ENCODE measurements at places on chromosomes 13 and 19.
A peak's percentile ranks its signal among the peaks of the same experiment; 100 is the strongest.

- H3K27me3 ChIP-seq, result no peaks in the 10 kb centered on the region
- peaks cover 56% of the 10 kb centered on the region for H3K36me3 ChIP-seq
- peaks cover 37% of the 10 kb centered on the region for H3K4me1 ChIP-seq
- DNase-seq, result peak; percentile 65
- peak overlapping the region; percentile 100 for H3K4me3 ChIP-seq
- H3K27ac ChIP-seq, result peak overlapping the region; percentile 98
Measured at GRCh38 chr19:49497047-49497788, 984 bp downstream of the RPS11 start.

GRCh38 chr13:73767747-73768315, 366.4 kb downstream of the KLF12 start:
- peaks cover 47% of the 10 kb centered on the region for H3K4me1 ChIP-seq
- no peak overlapping the region for H3K27ac ChIP-seq
- H3K4me3 ChIP-seq, result no peak overlapping the region
- no peaks in the 10 kb centered on the region for H3K27me3 ChIP-seq
- peaks cover 22% of the 10 kb centered on the region for H3K36me3 ChIP-seq
- no peak for DNase-seq

GRCh38 chr13:45915686-45916439, 64.3 kb upstream of the SIAH3 start:
- H3K27ac ChIP-seq, result no peak overlapping the region
- no peak for DNase-seq
- no peaks in the 10 kb centered on the region for H3K36me3 ChIP-seq
- H3K4me3 ChIP-seq, result no peak overlapping the region
- H3K4me1 ChIP-seq, result no peaks in the 10 kb centered on the region

- H3K4me1 ChIP-seq, result no peaks in the 10 kb centered on the region
- no peaks in the 10 kb centered on the region for H3K36me3 ChIP-seq
- H3K4me3 ChIP-seq, result no peak overlapping the region
- no peak overlapping the region for H3K27ac ChIP-seq
- H3K27me3 ChIP-seq, result no peaks in the 10 kb centered on the region
- DNase-seq, result no peak
Measured at GRCh38 chr13:106156468-106156867, 379.0 kb downstream of the EFNB2 start.

- H3K27me3 ChIP-seq, result no peaks in the 10 kb centered on the region
- H3K4me1 ChIP-seq, result no peaks in the 10 kb centered on the region
- no peak overlapping the region for H3K4me3 ChIP-seq
- no peak overlapping the region for H3K27ac ChIP-seq
- no peaks in the 10 kb centered on the region for H3K36me3 ChIP-seq
Measured at GRCh38 chr13:64234255-64234654, 2818.6 kb upstream of the PCDH20 start.

GRCh38 chr19:3383121-3383722, 16.8 kb downstream of the NFIC start:
- no peaks in the 10 kb centered on the region for H3K27me3 ChIP-seq
- no peak for DNase-seq
- no peak overlapping the region for H3K27ac ChIP-seq
- H3K4me3 ChIP-seq, result no peak overlapping the region
- no peaks in the 10 kb centered on the region for H3K36me3 ChIP-seq
- H3K4me1 ChIP-seq, result no peaks in the 10 kb centered on the region

DNA sequence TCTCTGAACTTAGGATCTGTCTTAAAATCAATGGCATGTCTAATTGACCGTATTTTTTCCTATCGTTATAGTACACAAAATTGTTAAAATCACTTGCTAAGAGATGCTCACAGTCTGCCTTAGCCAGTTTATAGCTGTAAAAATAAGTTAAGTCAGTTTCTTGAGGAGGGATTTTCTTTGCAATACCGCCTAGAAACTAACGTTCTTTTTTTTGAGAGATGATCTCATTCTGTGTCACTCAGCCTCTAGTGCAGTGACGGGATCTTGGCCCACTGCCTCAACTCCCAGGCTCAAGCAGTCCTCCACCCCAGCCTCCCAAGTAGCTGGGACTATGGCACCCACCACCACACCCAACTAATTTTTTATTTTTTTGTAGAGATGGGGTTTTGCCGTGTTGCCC, 4.4 kb downstream of the CKAP2 start:
- no peak overlapping the region for H3K27ac ChIP-seq
- H3K36me3 ChIP-seq, result peaks cover 61% of the 10 kb centered on the region
- no peaks in the 10 kb centered on the region for H3K27me3 ChIP-seq

- peak; percentile 44 for DNase-seq
- peak overlapping the region; percentile 75 for H3K4me3 ChIP-seq
- peaks cover 25% of the 10 kb centered on the region for H3K4me1 ChIP-seq
- H3K27ac ChIP-seq, result peak overlapping the region; percentile 89
Measured at GRCh38 chr13:76879203-76879882, 6.9 kb downstream of the KCTD12 start.

- H3K4me3 ChIP-seq, result no peak overlapping the region
- peaks cover 18% of the 10 kb centered on the region for H3K27me3 ChIP-seq
- H3K4me1 ChIP-seq, result no peaks in the 10 kb centered on the region
- H3K36me3 ChIP-seq, result no peaks in the 10 kb centered on the region
- DNase-seq, result no peak
Measured at GRCh38 chr13:110220471-110220870, 86.5 kb downstream of the COL4A1 start.

- no peak overlapping the region for H3K27ac ChIP-seq
- H3K4me3 ChIP-seq, result no peak overlapping the region
- DNase-seq, result no peak
- peaks cover 7% of the 10 kb centered on the region for H3K4me1 ChIP-seq
- peaks cover 2% of the 10 kb centered on the region for H3K27me3 ChIP-seq
- no peaks in the 10 kb centered on the region for H3K36me3 ChIP-seq
Measured at GRCh38 chr19:41801792-41802211, 5.4 kb downstream of the CEACAM3 start.

DNA sequence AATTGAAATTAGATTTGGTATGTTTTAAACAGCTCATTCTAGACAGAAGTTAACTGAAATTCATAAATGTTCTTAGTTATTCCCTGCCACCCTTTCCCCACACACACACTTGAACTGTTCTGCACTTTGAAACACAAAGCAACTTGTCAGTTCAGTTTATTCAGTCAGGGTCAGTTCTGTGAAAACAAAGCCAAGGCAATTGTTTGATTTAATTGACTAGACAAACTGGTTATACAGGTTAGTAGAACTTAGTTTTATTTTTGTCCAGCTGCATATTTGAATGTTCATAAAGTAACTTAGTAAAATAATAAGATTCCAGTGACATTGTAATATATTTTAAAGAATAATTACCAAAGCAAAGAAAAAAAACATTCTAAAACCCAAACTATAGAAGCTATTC, 98.3 kb upstream of the KLF5 start:
- peaks cover 10% of the 10 kb centered on the region for H3K36me3 ChIP-seq
- no peaks in the 10 kb centered on the region for H3K27me3 ChIP-seq
- H3K27ac ChIP-seq, result no peak overlapping the region
- H3K4me3 ChIP-seq, result no peak overlapping the region
- no peak for DNase-seq

DNA sequence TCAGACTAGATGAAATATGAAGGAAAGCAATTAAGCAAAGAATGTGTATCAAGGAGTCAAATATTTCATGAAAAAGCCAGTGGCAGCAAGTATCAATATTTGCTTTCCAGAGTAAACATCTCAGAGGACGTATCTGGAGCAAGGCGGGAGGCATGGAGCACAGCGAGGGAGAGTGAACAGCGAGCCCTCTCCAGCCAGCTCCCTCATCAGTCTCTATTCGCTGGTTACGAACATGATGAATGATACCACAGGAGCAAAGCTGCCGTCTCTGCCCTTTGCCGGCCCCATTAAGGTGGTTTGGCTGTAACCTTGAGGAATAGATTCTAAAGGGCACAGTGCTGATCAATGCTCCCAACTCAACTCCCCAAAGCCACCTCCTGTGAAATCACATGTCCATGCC, 95.8 kb downstream of the CCNA1 start:
- DNase-seq, result no peak
- H3K36me3 ChIP-seq, result no peaks in the 10 kb centered on the region
- H3K4me3 ChIP-seq, result no peak overlapping the region
- no peaks in the 10 kb centered on the region for H3K27me3 ChIP-seq

- DNase-seq, result peak; percentile 42
- H3K4me3 ChIP-seq, result no peak overlapping the region
- H3K27me3 ChIP-seq, result peaks cover 41% of the 10 kb centered on the region
- H3K4me1 ChIP-seq, result peaks cover 5% of the 10 kb centered on the region
Measured at GRCh38 chr19:45798995-45799517, 6.4 kb upstream of the DMWD start.

- no peak for DNase-seq
- peaks cover 14% of the 10 kb centered on the region for H3K27me3 ChIP-seq
- no peaks in the 10 kb centered on the region for H3K4me1 ChIP-seq
- no peak overlapping the region for H3K4me3 ChIP-seq
Measured at GRCh38 chr19:718991-719512, 10.3 kb downstream of the PALM start.

DNA sequence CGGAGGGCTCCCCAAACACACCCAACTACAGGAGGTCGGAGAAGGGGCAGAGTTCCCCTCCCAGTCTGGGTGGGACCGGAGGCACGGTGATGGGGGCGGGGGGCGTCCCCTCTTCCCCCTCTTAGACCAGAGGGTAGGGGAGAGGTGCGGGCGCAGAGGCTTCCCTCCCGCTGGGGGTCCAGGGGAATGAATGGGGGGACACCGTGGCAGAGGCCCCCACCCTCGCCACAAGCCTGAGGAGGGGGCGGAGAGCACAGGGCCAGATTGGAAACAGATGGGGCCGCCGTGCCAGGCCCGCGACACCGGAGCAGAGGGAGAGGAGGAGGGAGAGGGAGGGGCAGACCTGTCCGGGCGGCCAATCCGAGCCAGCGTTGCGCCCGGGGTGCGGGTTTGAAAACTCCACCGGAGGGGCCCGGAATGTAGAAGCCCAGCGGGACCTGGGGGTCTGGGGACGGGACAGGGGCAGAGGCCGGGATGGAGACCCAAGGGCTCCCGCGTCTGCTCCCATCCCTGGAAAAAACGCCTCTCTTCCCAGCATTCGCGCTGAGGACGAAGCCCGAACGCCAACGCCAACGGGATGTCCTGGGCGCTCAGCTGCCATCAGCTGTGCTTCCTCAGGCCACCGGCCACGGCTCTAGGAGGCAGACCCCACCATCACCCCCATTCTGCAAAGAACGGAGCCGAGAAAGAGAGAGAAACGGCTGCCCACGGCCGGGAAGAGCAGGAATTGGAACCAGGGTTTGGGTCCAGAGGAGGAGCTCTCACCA, 46.8 kb downstream of the PTPRS start:
- H3K4me1 ChIP-seq, result no peaks in the 10 kb centered on the region
- H3K4me3 ChIP-seq, result no peak overlapping the region
- no peaks in the 10 kb centered on the region for H3K36me3 ChIP-seq
- no peak overlapping the region for H3K27ac ChIP-seq
- peaks cover 16% of the 10 kb centered on the region for H3K27me3 ChIP-seq

- DNase-seq, result no peak
- H3K36me3 ChIP-seq, result peaks cover 79% of the 10 kb centered on the region
- no peak overlapping the region for H3K27ac ChIP-seq
- H3K4me1 ChIP-seq, result peaks cover 56% of the 10 kb centered on the region
Measured at GRCh38 chr19:42204664-42205063, 12.8 kb downstream of the DEDD2 start.

GRCh38 chr13:21402586-21403307, 56.4 kb downstream of the ZDHHC20 start:
- H3K4me3 ChIP-seq, result no peak overlapping the region
- no peaks in the 10 kb centered on the region for H3K27me3 ChIP-seq
- H3K36me3 ChIP-seq, result peaks cover 60% of the 10 kb centered on the region
- H3K27ac ChIP-seq, result peak overlapping the region; percentile 32
- no peak for DNase-seq
- peaks cover 33% of the 10 kb centered on the region for H3K4me1 ChIP-seq

- no peak overlapping the region for H3K4me3 ChIP-seq
- no peak overlapping the region for H3K27ac ChIP-seq
- H3K27me3 ChIP-seq, result no peaks in the 10 kb centered on the region
- no peaks in the 10 kb centered on the region for H3K4me1 ChIP-seq
Measured at GRCh38 chr19:23070353-23071146, 46.3 kb upstream of the ZNF730 start.

GRCh38 chr13:107809125-107809524, 406.2 kb downstream of the LIG4 start:
- no peaks in the 10 kb centered on the region for H3K27me3 ChIP-seq
- no peak overlapping the region for H3K4me3 ChIP-seq
- no peaks in the 10 kb centered on the region for H3K36me3 ChIP-seq
- no peak overlapping the region for H3K27ac ChIP-seq

DNA sequence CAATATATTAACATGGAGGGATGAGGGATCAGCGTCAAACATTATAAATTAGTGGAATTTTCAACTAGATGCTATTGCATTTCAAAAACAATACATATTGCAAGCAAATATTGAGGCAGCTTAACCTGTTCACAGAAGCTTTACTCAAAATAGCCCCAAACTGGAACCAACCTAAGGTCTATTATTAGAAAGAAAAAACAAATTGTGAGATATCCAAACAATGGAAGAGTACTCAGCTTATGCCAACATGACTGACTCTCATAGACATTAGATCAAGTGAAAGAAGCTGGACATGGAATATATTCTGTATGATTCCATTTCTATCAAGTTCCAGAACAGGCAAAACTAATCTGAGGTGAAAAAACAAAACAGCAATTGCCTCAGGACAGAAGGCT, 27.6 kb upstream of the NEK3 start:
- H3K4me1 ChIP-seq, result peaks cover 14% of the 10 kb centered on the region
- H3K4me3 ChIP-seq, result no peak overlapping the region
- H3K36me3 ChIP-seq, result peaks cover 15% of the 10 kb centered on the region

- H3K36me3 ChIP-seq, result peaks cover 32% of the 10 kb centered on the region
- peak; percentile 99 for DNase-seq
- peak within 1 kb of the TSS; percentile 85 for H3K4me3 ChIP-seq
Measured at GRCh38 chr19:14136509-14137281, at the start of gene ASF1B. ASF1B (minus strand) TSS chr19:14136589; CDS start chr19:14136456, 133 bp downstream.

DNA sequence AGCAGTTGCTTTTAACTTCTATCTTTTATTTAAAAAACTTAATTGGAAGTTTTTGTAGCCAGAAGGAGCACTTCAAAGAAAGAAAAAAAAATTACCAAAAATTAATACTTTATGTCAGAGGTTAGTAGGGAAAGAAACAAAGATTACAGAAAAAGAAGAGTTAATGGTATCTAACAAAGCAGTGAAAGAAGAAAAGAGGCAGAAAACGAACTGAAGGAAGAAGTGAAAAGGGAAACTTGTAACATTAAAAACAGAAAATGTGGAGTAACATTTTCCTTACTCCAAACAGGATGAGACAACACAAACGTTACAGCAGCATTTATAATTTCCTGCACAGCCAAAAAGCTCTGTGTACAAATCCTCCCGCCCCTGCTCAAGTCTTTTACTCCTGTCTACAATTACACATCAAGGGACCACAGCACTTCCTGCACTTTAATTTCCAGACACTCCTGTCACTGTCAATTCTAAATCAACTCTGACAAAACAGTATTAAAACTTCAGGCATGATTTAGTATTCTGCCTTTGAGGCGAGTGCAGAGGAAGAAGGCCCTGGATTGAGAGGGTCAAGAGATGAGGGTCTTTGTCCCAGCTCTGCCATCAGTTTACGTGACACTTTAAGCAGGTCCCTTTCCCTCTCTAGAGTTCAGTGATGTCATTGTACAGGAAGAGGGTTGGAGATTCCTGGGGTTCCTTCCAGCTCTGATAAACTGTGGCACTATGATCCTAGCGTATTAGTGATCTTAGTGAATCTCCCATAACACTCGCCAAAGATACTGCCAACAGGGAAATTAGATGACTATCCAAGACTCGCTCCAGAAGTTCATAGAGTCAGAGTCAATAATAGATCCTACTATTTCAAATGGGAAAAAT, 53.2 kb upstream of the LSM14A start:
- H3K27ac ChIP-seq, result no peak overlapping the region
- peaks cover 16% of the 10 kb centered on the region for H3K27me3 ChIP-seq
- H3K4me3 ChIP-seq, result no peak overlapping the region
- peaks cover 4% of the 10 kb centered on the region for H3K4me1 ChIP-seq
- no peak for DNase-seq

GRCh38 chr19:7395360-7396066, 46.8 kb downstream of the ARHGEF18 start:
- H3K4me1 ChIP-seq, result peaks cover 15% of the 10 kb centered on the region
- no peaks in the 10 kb centered on the region for H3K27me3 ChIP-seq
- peaks cover 18% of the 10 kb centered on the region for H3K36me3 ChIP-seq
- no peak for DNase-seq
